Posterior vena cava (tissue), 2 donors: ENCODE measurements at places on chromosomes 1 and 21. TPM values are rescaled to one million over a fixed set of nuclear protein-coding genes. Genes with fewer than 3 reads are reported as not detected.

- peak; percentile 92 for DNase-seq
Observed at GRCh38 chr1:26471498-26472319, 531 bp upstream of the HMGN2 start.

Gene SPOCD1
- total RNA-seq, result 23.0 TPM

GRCh38 chr21:37210130-37210529 lies 57.0 kb downstream of the VPS26C start:
- DNase-seq, result no peak

- DNase-seq, result no peak
Observed at GRCh38 chr1:4075436-4076225, 175.6 kb upstream of the C1orf174 start.
